ENCODE measurements at places on chromosomes 7 and 10.
A peak's percentile ranks its signal among the peaks of the same experiment; 100 is the strongest.

- ATAC-seq = no peak
These were observed 434.3 kb upstream of the SEMA3D start for GRCh38 chr7:85620936-85621685.

DNA sequence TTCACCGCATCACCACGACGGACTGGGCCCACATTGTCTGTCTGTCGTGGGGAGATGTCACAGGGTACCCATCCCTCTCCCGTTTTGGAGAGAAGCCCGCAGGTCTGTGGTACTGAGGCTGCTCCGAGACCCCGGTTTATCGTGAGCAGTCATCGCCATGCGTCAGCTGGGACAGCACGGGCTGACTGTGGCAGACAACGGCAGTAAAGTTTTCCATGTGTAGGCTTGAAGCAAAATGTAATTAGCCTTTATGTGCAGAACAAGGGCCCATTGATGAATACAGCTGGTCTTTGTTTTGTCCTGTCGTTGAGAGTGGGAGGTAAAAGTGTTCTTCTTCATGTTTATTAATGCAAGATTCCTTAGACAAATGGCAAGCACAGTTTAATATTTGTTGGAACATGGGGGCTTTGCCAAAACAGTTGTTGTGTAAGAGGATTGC lies 167.4 kb upstream of the SH2B2 start:
- ATAC-seq = no peak

GRCh38 chr7:128933180-128933891 lies 4.4 kb upstream of the IRF5 start:
- ATAC-seq = no peak

- ATAC-seq = peak; percentile 14
These were observed 205.6 kb upstream of the PRSS58 start for GRCh38 chr7:142463401-142463850.

DNA sequence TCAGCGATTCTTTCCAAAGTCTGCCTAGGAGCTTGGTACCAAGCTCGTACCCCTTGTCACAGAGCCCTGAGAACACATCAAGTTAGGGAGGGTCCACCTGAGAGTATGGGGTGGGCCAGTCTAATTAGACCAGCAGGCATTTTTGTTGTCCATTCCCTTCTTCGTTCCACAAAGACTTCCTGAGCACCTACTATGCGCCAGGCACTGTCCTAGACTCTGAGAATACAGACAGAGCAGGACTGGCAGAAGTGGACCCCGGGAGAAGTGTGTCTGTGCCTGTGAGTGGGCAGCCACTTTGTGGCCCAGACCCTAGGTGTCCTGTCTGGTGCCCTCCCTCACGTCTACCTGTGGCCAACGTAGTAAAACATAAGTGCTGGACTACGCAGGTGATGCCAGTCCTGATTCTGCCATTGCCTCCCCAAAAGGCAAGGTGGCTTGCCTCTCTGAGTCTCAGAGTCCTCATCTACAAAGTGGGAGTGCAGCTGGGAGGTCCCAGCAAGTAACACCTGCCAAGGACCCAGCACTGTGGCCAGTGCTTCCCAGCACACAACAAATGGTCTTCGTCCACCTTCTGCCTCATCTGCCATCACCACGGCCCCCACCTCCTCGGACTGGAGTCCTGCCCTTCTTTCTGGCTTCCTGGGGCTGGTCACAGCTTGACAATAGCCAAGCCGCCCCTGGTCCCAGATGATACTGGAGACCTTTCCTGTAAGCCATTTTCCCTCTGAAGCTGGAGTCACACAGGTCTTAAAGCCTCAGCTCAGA lies 54.3 kb upstream of the DUSP5 start:
- ATAC-seq = no peak

GRCh38 chr7:27901028-27901760 lies 161.2 kb downstream of the TAX1BP1 start:
- peak; percentile 77 for ATAC-seq

- no peak for ATAC-seq
These were observed 180.0 kb downstream of the PDE1C start for GRCh38 chr7:31890198-31890597.

- ATAC-seq = no peak
These were observed 14.7 kb downstream of the AQP1 start for GRCh38 chr7:30926313-30926712.

- ATAC-seq = no peak
These were observed 17.3 kb upstream of the FAM241B start for GRCh38 chr10:69612760-69613159.

GRCh38 chr7:55438085-55438756 lies 73.1 kb downstream of the LANCL2 start:
- ATAC-seq = no peak

GRCh38 chr7:35593899-35594298 lies 101.0 kb downstream of the HERPUD2 start:
- peak; percentile 40 for ATAC-seq

DNA sequence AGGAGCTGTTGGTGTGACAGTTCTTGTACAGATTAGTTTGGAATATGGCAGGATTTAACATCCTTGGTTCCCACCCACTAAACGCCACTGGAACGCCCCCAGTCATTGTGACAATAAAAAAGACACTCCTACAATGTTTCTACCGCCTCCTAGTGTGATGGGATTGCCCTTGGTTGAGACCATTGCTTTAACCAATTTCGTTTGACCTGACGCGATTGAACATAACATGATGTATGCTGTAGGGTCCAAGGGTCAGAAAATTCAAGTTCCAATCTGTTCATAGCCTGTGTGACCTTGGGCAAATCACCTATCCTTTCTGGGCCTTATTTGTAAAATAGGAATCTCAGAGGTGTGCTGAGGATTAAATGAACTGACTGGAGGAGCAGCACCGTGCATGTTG lies 12.5 kb downstream of the MXI1 start:
- no peak for ATAC-seq

DNA sequence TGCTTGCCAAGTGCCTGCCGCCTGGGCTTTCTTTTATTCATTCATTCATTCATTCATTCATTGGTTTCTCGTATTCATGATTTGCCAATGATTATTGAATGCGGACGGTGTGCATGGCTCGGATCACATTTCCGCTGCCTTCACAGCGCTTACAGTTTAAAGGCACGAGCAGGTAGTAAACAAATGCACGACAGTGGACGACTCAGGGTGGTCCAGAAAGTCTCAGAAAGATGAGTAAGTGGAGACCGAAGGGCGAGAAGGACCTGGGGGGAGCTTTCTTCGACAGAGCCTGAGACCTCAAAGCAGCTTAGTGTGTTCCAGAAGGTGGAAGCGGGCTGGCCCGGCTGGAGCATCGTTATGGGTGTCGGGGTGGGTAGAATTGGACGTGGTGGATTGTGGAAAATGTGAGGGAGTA lies 506 bp downstream of the MCM10 start:
- ATAC-seq = peak; percentile 27

- ATAC-seq = no peak
These were observed 640.0 kb downstream of the ACTR3B start for GRCh38 chr7:153399554-153399940.

DNA sequence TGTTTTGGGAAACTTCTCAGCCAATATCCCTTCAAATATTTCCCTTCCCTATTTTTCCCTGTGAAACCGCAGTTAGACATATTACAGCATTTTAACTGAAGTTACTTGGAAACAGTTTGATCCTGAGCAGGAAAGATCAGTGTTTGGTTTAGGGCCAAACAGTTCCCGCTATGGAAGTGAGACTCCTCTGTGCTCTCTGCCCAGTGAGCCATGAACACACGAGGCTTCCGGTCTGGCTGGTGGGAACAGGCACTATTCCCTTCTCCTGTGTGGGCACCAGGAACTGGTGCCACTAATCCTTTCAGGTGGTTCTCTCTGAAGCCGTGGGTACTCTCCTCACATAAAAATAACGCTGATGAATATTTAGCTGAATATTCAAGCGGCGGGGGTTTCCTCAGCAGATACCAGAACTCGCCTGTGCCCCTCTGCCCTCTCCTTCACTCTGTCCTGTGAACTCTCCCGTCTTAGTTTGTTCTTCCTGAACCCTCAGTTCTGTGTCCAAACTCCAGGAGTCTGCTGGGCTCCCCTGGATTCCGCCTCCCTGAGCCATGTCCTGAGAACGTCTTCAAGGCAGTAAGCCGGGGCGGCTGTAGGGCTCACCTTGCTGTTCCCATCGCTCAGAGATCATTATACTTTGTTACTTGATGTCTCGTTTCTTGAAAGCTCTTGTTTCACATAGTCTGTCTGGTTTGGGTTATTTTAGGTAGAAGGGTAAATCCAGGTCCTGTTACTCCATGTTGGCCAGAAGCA lies 25.7 kb downstream of the FOXL3 start:
- ATAC-seq = no peak

DNA sequence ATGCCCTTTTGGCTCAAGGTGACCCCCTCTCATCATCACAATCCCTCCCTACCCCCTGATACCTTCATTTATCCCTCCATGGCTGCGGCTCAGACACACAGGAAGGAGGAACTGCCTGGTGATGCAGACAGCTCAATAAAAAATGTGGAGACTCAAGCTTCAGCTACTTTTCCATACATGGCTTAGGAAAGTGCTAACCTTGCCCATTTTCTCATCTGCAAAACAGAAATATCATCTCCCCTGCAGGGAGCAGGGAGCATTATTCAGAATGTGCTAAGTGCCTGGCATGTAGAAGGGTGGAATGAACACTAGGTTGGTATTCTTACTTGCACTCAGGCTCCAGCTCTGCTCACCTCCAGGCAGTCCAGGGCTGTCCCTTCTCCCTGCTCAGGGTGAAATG lies 23.8 kb downstream of the CXCL12 start:
- no peak for ATAC-seq

DNA sequence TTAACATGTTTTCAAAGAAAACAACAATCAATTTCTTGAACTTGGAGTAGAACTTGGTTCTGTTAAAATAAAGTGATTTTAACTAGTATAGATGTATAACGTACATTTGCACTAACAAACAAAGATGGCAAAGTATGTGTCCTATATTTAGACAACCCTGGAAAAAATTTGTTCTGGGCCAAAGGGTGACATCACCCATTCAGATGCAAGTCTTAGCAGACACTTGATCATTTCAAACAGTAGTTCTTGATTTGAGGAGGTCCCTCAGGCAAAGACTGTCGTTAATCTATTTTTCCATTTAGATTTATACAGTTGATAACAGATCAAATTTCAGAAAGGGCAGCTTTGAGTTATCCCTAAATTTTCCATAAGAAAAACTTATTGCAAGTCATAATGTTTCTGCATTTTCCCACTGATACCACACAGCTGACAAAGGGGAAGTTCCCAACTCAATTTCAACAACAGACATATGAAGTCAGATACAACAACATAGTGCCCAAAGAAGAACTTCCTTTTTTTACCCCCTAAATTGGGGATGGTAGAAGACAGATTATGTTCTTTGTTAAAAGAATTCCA lies 5.2 kb downstream of the NMT2 start:
- ATAC-seq = no peak

GRCh38 chr10:132175408-132175807 lies 11.3 kb upstream of the DPYSL4 start:
- ATAC-seq = no peak

DNA sequence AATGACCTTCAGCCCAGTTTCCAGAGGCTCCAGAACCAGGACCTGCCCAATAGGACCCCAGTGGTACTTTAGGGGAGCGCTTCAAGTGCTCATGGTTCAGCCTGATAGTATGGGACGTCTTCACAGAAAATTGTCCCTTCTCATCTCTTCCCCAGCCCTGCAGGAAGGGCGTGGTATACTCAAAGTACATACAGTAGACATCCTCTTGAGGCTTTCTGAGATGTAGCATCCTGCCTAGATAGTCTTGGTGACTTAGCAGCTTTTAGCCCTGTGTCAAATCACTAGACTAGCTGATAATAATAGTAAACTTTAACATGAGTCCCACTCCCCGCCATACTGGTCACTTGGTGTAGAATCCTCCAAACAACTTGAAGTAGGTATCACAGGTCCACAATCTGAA lies 193.2 kb downstream of the CYP26A1 start:
- no peak for ATAC-seq

DNA sequence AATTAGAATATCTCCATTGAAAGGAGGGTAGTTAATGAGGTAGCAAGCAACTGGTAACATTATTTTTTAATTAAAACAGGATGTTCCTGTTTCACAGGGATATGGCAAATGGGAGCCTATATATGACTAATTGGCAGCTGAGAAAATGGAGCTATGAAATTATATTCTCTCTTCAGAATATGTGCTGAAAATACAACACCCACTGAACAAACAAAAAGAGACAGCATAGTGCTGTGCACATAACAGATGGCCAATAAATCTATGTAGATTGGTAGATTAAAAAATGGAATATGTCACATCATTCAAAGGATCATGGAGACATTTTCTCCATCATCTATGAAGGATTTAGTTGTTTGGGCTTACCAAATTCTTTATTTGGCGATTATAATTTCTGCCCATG lies 362.0 kb downstream of the GPR37 start:
- no peak for ATAC-seq

DNA sequence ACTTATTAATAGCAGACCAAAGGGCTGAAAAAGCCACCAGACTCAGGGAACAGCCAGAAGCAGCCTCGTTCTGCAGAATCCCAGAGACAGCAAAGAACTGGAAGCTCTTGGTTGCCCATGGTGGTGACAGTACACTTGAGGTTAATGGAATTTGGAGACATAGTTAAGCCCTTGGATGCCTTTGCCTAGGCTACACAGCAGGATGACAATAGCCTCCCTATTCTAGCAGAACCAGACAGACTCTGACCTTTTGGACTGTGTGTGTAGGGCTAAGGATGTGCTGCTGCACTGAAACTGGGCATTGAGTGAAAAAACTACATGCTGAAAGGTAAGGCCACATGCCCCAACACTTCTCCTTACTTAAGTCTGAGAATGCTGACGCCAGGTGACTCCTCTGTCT lies 22.7 kb downstream of the OTUD1 start:
- ATAC-seq = no peak

- ATAC-seq = no peak
These were observed 57.0 kb upstream of the EFCAB10 start for GRCh38 chr7:105638334-105638733.

GRCh38 chr10:72252972-72253371 lies 20.8 kb upstream of the DDIT4 start:
- no peak for ATAC-seq

DNA sequence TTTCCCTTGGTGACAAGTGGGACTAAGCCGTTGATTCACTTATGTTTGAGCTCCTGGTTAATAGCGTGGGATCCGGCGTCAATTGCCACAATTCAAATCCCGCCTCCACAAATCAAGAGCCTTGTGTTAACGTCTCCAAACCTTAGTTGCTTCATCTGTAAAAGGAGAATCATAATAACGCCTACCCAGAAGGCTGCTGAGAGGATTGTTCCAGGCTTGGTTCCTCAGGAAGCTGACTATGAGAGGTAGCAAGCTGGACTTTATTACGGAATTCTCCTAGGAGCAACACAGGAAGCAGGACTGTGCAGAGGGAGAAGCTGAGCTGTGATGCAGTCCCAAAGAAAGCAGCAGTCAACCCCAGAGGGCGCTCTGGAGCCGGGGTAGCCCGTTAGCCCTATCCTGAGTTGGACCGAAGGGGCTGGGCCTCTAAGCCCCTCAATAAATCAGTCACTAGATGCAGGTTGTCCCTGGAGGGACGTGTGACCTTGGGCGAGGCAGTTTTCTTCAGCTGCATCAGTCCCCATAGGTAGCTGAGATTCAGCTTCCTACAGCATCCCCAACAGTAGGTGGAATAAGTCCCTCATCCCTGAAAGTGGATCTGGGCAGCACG lies 6.9 kb upstream of the BAG3 start:
- ATAC-seq = no peak

All from SK-N-SH treated with all-trans-retinoic acid at 6 μM for 48 hours (cell line).